ENCODE measurements at places on chromosomes 2 and 18.

DNA sequence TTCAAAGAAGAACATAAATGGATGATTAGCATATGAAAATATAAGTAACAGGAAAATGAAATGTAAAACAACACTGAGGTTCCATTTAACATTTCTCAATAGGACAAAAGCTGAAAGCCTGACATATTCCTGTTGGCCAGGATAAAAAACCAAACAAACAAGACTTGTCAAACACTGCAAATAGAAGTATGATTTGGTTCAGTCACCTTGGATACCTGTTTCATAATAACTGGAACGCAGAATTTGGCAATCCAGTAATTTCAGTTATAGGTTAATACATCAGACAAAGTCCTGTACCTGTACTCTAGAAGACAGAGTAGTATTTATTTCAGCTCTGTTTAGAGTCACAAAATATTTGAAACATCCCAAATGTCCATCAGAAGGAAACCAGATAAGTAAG lies 16.5 kb upstream of the EVA1A start:
- no peak for DNase-seq

DNA sequence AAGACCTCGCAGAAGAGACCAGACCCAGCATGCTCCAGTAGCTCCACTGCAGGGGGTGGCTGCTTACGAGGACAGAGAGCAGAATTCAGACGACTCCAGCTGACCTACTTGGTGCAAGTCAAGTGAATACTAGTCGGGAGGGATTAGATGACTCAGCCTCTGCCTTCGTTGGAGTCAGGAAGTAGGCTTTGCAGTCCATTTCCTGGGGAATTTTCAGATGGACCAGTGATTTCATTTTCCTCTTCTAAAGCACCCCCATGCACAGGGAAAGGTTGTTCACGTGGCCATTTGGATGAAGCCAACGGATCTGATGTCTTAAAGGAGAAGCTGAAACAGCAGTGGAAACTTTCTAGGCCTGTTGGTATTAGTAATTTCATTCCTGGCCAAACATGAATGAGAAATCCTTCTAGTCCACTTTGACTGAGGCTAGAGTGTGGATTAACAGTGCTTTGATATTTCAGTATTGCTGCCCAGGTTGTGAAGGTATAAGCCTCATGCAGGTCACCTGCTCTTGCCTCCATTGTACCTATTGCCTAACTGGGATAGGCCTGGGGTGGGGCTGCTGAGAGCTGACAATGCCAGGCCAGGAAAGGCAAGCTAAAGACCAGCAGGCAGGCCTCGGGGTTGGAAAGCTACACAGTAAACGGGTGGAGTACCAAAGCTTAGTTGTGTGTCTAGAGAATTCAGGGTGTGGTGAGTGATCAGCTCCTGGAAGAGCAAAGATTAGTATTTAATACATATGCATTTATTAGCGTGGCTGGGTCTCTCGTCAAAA lies 117.6 kb upstream of the FOSL2 start:
- DNase-seq = no peak

GRCh38 chr2:241490825-241491506 lies 17.4 kb downstream of the STK25 start:
- no peak for DNase-seq

- DNase-seq = peak; percentile 41
Measured at GRCh38 chr2:42328148-42328833, 32.7 kb downstream of the COX7A2L start.

DNA sequence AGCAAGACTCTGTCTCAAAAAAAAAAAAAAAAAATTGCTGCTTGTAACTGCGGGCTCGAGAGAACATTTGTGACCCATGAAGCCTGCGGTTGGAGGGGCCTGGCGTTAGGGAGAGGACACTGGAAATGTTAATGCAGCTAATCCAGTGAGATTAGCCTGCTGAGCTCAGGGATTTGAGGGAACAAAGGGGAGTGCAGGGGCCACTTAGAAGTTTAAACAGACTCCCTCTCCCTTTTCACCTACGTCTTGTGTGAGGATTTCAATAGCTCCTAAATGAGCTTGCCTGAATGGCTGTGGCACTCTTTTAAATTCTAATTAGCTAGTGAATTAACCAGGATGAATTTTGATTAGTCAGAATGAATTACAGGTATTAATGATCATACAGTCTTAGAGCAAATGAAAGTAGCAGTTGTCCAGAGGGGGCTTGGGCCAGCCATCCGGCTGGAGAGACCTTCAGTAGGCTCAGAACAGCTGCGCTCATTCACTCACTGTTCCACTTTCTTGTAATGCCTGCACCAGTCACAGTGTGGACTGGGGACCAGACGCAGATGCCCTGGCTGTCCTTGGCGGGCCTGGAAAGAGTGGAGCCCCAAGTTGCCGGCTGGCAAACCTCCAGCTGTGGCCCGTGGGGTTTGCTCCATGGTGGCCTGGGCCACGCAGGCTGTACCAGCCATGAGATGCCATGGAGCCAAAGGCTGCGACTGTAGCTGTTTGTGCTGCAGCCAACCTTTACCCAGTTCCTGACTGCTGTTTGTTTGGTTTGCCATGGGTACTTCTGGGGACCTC lies 20.8 kb downstream of the LDLRAD4 start:
- DNase-seq = peak; percentile 60

GRCh38 chr2:234292205-234292961 lies 204.5 kb downstream of the ARL4C start:
- DNase-seq = no peak

- DNase-seq = no peak
Measured at GRCh38 chr2:168034616-168035015, 212.8 kb downstream of the STK39 start.

- DNase-seq = no peak
Measured at GRCh38 chr2:45946023-45946422, 294.5 kb downstream of the PRKCE start.

DNA sequence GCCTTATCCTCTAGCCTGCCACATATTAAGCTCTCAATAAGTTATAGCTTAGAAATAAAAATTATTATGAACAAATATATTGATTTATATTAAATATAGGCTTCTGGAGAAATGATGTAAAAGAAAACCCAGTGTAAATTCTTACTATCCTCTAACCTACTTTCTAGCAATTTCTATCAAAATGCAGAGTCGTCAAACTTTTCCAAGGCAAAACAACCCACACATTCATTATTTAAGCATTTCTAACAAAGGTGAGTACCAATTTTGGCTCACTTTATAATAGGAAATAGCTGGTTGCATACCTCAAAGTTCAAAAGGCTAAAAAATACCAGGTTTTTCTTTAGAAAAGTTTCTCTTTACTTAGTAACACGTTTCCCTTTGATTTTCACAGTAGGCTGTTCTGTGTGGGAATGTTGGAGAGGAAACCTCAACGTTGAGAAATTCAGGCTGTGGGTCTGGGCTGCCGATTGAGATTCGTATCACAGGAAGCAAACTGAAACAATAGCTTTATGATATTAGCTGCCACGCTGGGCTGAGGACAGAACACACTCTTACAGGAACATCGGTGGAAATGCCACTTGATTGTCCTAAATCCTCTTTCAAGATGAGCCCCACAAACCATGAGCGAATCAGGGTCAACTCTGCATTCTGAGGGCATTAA lies 53.0 kb downstream of the EPAS1 start:
- no peak for DNase-seq

- DNase-seq = no peak
Measured at GRCh38 chr18:13276530-13277520, 58.3 kb downstream of the LDLRAD4 start.

DNA sequence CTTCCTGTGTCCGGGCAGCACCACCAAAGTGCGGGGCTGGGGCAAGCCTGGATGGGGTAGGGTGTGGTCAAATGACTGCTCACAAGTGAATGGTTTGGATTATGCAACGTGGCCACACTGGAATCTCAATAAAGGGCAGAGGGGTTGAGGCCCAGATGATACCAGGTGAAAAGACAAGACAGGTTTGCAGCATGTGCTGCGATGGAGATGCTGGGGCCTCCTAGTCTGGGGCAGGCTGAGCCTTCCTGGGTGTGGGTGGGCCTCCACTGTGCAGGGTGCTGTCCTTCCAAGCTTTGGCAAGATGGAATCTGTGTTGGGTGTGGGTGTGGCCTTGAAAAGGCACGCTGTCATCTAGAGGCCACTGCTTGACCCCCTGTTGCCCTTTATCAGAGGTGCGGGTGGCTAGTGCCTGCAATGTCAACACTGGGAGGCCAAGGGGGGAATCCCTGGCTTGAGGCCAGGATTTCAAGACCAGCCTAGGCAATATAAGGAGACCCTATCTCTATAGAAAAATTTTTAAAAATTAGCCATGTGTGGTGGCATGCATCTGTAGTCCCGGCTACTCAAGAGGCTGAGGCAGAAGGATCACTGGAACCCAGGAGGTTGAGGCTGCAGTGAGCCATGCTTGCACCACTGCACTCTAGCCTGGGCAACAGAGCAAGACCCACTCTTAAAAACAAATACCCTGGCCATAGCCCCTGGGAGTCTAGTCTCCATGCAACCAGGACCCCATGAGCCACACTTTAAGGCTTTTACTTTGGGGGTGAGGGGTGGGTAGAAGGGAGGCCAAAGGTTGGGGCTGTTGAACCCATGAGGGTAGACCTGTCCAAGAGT lies 13.8 kb downstream of the RRM2 start:
- no peak for DNase-seq

- DNase-seq = no peak
Measured at GRCh38 chr2:221370857-221371211, 201.3 kb downstream of the EPHA4 start.
